ENCODE measurements at places on chromosomes 3 and 15.

DNA sequence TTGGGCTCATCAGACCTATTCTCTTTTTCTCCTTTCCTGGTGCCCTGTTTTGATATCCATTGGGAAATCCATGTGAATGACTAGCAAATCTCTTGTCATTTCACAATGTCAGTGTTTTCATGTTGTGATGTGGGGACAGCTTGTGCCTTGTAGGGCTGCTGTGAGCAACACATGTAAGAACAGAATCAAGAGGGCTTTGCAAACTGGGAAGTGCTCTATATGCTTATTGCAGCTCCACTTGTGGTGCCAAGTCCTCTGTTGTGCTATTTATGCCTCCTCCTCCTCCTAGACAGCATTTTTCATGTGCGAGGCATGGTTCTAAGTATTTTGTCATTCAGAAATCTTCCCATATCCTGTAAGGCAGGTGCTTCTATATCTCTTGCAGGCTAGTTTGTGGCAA, 56.4 kb downstream of the ZNF621 start:
- DNase-seq: no peak

GRCh38 chr15:32683906-32684584, 33.8 kb upstream of the GREM1 start:
- DNase-seq: no peak

GRCh38 chr3:112474796-112475195, 24.5 kb downstream of the BTLA start:
- DNase-seq: no peak

- no peak for DNase-seq
These were observed 167.9 kb downstream of the PDE8A start for GRCh38 chr15:85149465-85150129.

DNA sequence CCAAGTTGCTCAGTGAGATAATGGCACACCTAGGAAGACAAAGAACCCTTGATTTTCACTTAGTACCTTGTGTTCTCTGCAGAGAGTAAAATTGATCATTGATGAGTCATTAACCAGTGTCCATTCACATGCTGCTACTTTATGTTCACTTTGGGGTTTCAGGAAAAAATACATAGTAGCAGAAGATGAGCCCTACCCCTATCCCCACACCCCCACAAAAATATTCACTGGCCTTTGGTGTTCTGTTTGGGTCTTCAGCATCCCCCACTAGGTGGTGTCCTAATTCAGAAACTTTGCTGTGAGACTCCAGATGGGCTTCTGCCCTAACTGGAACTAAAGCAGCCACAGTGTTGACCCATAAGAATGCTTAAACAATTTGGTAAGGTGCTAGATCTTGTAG, 178.8 kb downstream of the KLHL25 start:
- DNase-seq: no peak

- no peak for DNase-seq
These were observed 467.0 kb upstream of the RASGRP1 start for GRCh38 chr15:39031596-39031995.

DNA sequence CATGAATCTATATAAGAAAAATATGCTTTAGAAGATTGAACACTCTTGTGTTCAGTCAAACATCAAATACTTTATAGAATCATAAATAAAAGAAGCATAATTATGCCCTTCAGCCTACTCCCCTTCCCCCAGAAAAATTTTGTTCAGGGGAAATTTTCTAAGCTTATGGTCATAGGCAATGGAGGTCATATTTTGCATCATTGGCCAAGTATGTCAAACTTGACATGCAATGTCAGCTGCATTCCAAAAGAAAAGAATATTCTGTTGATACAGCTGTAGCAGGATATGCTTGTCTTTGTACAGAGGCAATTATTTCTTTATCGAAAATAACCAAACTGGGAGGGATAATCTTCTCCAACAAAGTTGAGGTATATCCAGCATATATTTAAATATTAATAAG, 328.2 kb downstream of the ZIC1 start:
- no peak for DNase-seq

DNA sequence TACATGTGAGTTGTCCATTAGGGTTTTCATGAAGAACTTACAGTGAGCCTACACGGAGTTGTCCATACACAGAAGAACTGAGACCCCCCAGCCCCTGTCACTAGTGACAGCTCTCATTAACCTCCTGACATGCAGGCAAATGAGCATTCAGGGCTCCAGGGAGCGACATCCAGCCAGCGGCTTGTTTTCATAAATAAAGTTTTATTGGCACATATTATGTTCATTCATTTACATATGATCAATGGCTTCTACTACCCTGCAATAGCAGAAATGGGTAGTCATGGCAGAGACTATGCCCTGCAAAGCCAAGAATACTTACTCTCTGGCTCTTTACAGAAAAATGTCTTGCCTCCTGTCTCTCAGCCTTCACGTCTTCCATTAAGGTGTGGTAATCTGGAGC, 553.5 kb downstream of the EDEM1 start:
- DNase-seq: no peak

DNA sequence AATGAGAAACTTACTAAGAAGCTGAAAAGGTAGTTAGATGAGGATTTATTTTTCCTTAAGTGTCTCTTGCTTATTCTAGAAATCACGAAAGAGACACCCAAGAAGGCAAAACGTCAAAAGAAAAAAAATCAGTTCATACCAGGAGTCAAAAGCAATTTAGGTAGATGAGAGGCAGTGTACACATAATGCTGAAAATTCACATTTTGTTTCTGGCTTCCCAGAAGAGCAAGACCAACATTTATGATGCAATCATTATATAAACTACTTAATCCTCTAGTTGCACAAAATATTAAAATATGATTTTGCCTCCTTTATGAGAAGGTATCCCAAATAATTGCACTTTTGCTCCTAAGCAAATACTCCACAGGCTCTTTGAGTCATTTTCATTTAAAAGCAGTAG, 228.0 kb downstream of the FMN1 start:
- no peak for DNase-seq

GRCh38 chr15:80401456-80401855, 2.7 kb upstream of the ARNT2 start:
- DNase-seq: no peak

- no peak for DNase-seq
These were observed 2.2 kb upstream of the HDAC11 start for GRCh38 chr3:13477943-13478342.

DNA sequence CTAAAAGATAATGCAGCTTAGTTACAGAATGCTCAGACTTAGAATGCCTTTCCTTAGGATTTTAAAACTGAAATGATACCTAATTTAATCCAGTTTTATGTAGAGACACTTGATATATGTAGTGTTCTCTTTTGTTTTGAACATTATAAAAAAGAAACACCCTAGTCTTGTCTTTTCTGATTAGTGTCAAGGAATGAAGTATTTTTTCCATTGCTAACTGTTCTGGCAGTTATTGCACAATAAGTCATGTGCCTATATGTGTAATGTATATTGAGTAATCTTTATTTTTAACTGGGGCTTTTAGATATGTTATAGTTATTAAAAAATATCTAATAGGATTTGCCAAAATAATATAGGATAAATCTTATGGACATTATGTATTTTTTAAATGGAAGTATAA, 4.5 kb downstream of the ARL8B start:
- no peak for DNase-seq

- DNase-seq: no peak
These were observed 577.0 kb upstream of the MDFIC2 start for GRCh38 chr3:70889162-70890019.

- DNase-seq: no peak
These were observed 32.1 kb upstream of the KCNMB2 start for GRCh38 chr3:178504128-178504527.

DNA sequence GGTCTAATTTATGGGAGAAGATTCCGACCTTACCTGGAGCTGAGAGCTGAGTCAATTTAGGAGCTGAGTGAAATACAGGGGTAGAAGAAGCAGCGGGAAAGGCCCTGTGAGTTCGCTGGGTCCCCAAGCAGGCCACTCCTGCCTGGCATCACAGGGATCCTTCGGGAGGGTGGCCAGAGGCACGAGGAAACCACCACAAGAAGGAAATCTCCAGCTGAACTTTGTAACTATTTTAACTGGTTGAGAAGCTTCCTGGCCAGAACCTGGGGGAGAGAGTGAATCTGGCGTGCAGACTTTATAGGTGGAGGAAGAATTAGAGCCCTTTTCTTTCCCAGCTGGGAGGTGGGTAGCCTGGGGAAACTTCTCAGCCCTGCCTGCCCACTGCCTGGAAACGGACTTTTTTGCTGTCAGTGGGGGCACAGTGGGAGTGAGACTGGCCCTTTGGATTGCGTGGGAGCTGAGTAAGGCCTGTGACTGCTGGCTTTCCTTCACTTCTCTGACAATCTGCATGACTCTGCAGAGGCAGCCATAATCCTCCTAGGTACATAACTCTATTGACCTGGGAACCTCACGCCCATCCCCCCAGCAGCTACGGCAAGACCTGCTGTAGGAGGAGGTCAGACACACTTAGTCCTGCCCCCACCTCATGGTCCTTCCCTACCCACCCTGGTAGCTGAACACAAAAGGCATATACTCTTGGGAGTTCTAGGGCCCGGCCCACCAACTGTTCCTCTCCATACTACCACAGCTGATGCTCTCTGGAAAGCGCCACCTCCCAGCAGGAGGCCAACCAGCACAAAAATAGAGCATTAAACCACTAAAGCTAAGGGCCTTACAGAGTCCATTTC, 340.7 kb downstream of the CNTN3 start:
- DNase-seq: no peak
